ENCODE measurements at places on chromosomes 1 and 21. TPM values are rescaled to one million over a fixed set of nuclear protein-coding genes. Genes with fewer than 3 reads are reported as not detected.

DNA sequence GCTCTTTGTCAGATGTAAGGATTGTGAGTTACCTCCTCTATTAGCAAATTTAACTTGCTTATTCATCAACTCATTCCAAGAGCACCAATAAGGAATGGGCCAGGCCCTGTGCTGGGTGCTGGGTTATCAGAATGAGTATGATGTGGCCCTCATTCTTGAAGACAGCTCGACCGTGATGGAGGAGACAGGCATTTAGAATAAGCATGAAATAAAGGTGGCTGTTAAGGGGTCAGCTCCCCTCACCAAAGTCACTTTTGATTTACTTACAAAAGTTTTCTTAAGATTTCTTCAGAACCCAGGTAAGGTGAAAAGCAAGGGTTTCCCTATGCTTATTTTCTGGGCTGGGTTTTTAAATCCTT is 15.3 kb upstream of the PADI1 start:
- DNase-seq, result no peak

GRCh38 chr1:84803604-84804003 is 89.4 kb downstream of the LPAR3 start:
- DNase-seq, result no peak

- DNase-seq, result no peak
These were observed 5.9 kb downstream of the RCSD1 start for GRCh38 chr1:167635941-167636340.

MSH4 gene
- not detected for polyA plus RNA-seq

DNA sequence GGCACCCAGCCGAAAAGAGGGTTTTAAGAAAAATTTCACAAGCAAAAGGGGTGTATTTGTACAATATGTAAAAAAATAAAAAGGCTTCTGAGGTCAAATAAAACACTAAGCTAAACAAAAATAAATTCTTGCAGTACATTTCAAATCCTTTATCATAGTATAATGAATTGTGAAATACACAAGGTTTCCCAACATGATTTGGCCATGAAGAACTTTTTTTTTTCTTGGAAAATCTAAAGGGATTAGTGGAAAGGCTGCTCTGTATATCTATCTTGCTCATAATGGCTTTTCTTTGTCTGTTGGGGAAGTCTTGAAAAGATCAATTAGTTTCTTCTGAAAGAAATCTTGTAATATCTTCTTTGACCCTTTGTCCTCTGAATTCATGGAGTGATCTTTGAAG is 593.4 kb downstream of the PLPP3 start:
- DNase-seq, result no peak

AGT gene
- 65.1 TPM for polyA plus RNA-seq

RCSD1 gene
- 3.9 TPM for polyA plus RNA-seq
